ENCODE measurements at places on chromosomes 1 and 21.

DNA sequence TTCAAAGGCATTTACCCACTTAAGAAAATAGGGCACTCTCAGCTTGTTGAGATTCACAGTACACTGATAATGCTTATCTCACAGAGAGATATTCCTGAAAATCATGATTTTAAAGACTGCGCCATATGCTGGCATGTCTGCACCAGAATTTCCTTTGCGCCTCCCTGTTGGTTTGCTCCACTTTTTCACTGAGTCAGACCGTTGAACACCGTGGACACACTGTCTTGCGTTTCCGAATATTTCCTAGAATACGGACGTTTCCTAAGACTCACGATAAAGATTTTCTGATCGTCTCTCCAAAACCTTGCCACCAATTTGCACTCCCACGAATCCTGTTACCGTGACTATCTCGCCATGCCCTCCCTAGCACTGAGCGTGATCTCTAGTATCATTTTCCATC, 497 bp upstream of the C1orf115 start:
- no peak for DNase-seq

DNA sequence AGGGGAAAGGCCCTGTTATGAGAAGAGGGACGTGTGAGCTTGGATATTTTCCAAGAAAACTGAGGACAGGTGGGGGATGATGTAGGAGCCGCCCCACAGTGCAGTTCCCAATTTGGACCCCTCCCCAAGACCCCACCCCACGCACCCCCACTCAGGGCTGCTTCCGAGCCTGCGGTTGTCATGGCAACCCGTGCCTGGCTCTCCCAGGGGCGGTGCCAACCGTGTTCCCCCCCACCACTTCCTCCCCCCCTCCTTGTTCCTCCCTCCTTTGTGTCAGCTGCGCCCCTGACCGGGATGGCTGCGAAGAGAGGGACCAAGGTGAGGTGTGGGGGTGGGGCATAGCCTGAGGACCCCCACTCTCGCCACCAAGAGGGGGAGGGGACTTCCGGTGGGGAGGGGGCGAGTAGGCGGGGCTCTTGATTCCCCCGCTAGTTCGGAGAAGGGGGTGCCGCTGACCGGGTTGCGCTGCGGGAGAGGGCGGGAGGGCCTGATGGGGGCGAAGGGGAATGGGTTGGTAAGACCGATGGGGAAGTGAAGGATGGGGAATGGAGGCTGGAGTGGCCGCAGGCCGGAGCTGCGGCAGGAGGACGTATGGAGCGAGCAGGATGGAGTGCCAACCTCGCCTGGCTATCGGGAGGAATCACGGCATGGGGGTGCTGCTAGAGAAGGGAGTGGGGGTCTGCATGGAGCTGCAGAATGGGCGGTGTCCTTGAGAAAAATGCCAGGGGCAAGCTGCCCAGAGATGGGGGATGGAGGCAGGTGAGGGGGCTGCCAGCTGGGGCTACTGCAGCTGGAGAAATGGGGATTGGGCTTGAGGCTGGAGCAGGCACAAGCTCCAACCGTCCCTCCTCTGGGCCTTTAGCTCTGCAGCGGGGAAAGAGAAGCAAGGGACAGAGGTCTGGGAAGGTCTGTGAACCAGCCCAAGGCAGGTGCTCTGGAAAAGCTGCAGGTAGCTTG, 953 bp downstream of the TRIM46 start:
- DNase-seq, result no peak

DNA sequence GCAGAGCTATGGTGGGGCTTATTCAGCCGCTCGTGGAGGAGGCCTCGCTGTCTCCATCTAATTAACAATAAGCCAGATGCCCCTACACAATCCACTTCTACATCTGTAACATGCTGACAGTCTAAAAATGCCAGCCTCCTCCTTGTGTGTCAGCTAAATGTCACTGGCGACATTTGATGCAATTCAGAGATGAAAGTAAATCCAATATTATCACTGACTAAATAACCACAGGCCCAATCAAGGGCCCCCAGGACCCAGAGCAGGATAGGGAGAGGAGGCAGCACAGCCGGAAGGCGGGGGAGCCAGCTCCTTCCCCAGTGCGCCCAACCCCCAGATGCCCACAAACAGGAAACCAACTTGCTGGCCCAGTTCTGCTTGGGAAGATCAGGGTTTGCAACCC, 76.6 kb downstream of the DMRTA2 start:
- no peak for DNase-seq

- DNase-seq, result no peak
These were observed 88.1 kb downstream of the TM2D1 start for GRCh38 chr1:61636814-61637213.

- no peak for DNase-seq
These were observed 5.9 kb downstream of the TMEM201 start for GRCh38 chr1:9594471-9595155.

- no peak for DNase-seq
These were observed 4.0 kb upstream of the CAP1 start for GRCh38 chr1:40036574-40036973.

GRCh38 chr1:182332261-182333060, 59.1 kb downstream of the GLUL start:
- no peak for DNase-seq

DNA sequence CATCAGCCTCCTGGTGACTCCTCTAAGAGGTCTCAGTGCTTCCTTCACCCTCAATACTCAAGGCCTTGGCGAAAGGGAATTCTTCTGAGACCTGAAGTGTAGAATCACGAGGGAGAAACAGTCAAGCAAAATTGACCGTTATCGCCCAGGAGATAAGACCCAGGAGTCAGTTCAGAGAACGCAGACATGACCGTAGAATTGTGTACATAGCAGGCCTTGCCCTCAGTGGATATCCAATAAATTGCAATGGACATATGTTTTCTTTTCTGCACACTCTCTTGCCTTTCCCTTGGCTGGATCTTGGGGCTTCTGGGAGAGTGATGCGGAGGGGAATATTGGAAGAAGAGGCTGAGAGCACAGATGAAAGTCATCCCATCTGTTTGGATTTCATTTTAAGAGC, 15.7 kb upstream of the ETS2 start:
- no peak for DNase-seq
